ENCODE measurements at places on chromosomes 16 and 17.

- DNase-seq = peak; percentile 83
Measured at GRCh38 chr17:79798299-79799173, 1.7 kb upstream of the CBX8 start.

GRCh38 chr16:2087748-2088631 lies 40.2 kb downstream of the TSC2 start:
- DNase-seq = no peak

DNA sequence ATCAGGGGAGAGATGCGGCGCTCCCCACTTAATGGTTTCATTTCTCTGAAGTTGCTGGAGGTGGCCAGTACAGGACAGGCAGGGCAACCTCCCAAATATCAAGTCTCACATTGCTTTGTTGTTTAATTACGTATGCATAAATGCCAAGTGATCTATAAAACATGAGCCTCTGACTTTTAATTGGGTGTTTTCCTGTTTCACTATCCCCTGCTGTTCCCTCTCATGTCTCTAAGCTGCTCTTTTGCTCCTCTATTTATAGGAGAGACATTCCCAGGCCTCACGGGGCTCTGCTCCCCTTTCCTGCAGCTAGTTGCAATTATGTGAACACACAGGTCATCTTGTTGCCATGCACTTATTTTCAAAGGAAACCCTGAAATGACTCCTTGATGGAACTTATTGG lies 1173.5 kb upstream of the GOT2 start:
- no peak for DNase-seq

DNA sequence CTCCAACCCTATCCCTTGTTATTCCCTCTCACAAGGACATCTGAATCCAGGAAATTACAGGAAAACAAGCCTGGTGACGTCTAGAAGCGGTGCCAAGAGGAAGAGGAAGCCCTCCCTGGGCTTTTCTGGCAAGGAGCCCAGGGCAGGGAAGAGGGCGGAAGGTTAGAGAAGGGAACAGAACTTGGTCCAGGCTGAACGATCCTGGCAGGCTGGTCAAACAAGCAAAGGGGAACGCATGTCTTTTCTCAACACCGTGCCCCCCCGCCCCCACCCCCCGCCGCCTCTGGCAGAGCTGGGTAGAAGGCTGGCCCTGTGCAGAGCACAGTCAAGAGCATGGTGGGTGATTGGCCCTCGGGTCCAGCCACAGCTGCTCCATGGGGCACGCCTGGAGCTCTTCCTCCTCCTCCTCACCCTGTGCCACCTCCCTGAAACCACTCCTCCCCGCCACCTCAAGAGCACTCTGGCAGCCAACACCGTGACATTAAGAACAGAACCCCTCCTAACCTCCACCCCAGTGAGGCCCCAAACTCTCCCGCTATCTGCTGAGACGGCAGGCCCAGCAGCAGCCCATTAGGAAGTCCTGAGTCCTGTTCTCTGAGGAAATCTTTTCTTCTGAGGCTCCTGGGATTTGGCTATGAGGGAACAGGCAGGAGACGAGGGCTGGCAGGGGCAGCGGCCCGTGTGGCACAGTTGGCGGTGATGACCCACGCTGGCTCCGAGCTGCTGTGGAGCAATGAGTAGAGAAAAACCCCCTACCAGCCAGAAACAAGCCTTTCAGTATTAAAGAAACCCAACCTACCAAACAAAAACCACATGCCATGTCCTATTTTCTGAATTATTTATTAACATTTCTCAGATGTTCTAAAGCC lies 7.3 kb downstream of the C16orf86 start:
- peak; percentile 65 for DNase-seq

DNA sequence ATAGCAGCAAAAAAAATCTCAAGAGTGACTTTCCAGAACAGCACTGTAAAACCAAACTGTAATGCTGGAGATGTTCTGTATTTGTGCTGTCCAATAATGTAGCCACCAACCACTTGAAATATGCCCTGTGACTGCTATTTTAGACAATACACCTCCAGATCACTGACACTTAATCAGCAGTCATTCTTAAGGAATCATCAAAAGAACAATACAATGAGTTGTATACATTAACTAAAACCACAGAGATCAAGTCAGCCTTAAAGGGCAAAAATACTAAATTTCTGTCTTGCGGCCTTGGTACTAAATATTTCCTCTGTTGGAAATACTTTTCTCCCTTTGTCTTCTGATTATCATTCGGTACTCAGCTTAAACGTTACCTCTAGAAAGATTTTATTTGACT lies 33.6 kb upstream of the ANKFY1 start:
- no peak for DNase-seq
